ENCODE measurements at places on chromosomes 5 and 9.

GRCh38 chr9:132249123-132249522, 87.3 kb downstream of the NTNG2 start:
- DNase-seq, result no peak

GRCh38 chr9:124149992-124150391, 107.8 kb upstream of the NEK6 start:
- DNase-seq, result no peak

- no peak for DNase-seq
Measured at GRCh38 chr5:128965638-128966302, 482 bp downstream of the SLC27A6 start.

- DNase-seq, result no peak
Measured at GRCh38 chr5:179829732-179830435, 9.2 kb downstream of the SQSTM1 start.
